ENCODE measurements at places on chromosomes 2 and 18. TPM values are rescaled to one million over a fixed set of nuclear protein-coding genes. Genes with fewer than 3 reads are reported as not detected.

DNA sequence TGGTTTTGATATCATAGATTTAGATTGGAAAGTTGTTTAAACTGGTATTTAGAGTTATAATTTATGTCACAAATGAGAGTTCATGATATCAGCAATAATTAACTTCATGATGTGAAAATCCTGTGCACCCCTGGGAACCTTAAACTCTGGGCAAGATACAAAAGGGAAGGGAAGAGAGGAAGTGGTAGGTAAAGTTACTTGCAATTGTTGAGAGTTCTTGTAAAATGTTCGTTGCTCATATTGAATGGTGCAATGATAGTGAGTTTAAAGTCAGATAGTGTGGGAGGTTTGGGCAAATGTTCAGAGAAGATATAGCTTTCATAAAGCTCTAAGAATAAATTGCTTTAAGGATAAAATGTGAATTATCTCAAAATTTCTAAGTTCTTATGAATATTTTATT, 75.4 kb downstream of the SP110 start:
- H3K4me1 ChIP-seq: no peaks in the 10 kb centered on the region
- no peaks in the 10 kb centered on the region for H3K36me3 ChIP-seq
- H3K4me3 ChIP-seq: no peak overlapping the region
- no peak for DNase-seq

- H3K36me3 ChIP-seq: no peaks in the 10 kb centered on the region
- no peak overlapping the region for H3K27ac ChIP-seq
- no peaks in the 10 kb centered on the region for H3K4me1 ChIP-seq
- H3K4me3 ChIP-seq: no peak overlapping the region
- no peak for DNase-seq
These were observed 184.6 kb upstream of the OSR1 start for GRCh38 chr2:19542796-19543662.

DNA sequence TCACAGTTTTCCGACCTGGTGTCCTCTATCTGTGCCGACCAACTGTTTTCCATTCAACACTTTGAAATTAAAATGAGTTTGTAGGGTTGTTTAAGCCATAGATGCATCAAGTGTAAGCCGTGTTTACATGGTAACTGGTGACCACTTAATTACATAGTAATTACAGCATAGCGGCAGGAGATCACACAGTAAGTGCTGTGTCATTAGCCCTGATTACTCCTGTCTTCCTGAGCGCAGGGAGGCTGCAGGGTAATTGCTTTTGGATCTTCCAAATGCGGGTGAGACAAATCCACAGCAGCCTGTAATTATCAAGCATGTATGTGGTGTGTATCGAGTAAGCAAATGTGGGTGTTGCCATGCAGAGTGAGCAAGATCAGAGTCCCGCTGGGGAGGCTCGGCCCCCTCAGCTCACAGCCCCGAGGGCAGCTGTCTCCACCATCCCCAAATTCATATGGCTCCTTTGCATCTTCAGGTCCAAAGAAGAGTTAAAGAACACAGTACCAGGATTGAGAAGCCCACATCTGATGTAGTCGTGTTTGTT, 71.5 kb upstream of the HDAC4 start:
- no peak for DNase-seq
- H3K27me3 ChIP-seq: no peaks in the 10 kb centered on the region
- no peak overlapping the region for H3K4me3 ChIP-seq
- no peak overlapping the region for H3K27ac ChIP-seq

- peaks cover 17% of the 10 kb centered on the region for H3K27me3 ChIP-seq
- H3K4me3 ChIP-seq: no peak overlapping the region
- H3K27ac ChIP-seq: no peak overlapping the region
- no peak for DNase-seq
- no peaks in the 10 kb centered on the region for H3K36me3 ChIP-seq
- peaks cover 41% of the 10 kb centered on the region for H3K4me1 ChIP-seq
These were observed 13.7 kb downstream of the WNT10A start for GRCh38 chr2:218894151-218894879.

- no peaks in the 10 kb centered on the region for H3K36me3 ChIP-seq
- DNase-seq: no peak
- no peak overlapping the region for H3K27ac ChIP-seq
- no peak overlapping the region for H3K4me3 ChIP-seq
These were observed 15.3 kb downstream of the SIX3 start for GRCh38 chr2:44956843-44957242.

DNA sequence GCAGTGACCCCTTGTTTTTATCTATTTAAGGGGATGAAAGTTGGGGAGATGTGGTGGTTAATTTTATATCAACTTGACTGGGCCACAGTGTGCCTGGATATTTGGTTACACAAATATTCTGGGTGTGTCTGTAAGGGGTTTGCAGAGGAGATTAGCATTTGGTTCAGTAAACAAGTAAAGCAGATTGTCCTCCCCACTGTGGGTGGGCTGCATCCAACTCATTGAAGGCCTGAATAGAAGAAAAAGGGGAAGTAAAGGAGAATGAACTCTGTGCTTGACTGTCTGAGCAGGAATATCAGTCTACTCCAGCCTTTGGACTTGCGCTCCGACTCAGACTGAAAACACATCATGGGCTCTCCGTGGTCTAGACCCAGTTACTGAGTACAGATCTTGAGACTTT, 80.9 kb downstream of the GCA start:
- no peaks in the 10 kb centered on the region for H3K36me3 ChIP-seq
- DNase-seq: no peak
- H3K4me1 ChIP-seq: no peaks in the 10 kb centered on the region

GRCh38 chr2:8555543-8555942, 126.3 kb upstream of the ID2 start:
- no peaks in the 10 kb centered on the region for H3K36me3 ChIP-seq
- H3K4me1 ChIP-seq: no peaks in the 10 kb centered on the region
- no peak for DNase-seq
- H3K4me3 ChIP-seq: no peak overlapping the region
- H3K27ac ChIP-seq: no peak overlapping the region
- no peaks in the 10 kb centered on the region for H3K27me3 ChIP-seq

CAVIN2 gene
- 118 TPM for total RNA-seq

MAPK4 gene
- total RNA-seq: 17.9 TPM

HMSD gene
- total RNA-seq: not detected

All from right atrium auricular region (tissue), 2 donors.